ENCODE measurements at places on chromosomes 13 and 19.
A peak's percentile ranks its signal among the peaks of the same experiment; 100 is the strongest.

GRCh38 chr13:23776698-23777574 is 112.3 kb downstream of the MIPEP start:
- DNase-seq = no peak

DNA sequence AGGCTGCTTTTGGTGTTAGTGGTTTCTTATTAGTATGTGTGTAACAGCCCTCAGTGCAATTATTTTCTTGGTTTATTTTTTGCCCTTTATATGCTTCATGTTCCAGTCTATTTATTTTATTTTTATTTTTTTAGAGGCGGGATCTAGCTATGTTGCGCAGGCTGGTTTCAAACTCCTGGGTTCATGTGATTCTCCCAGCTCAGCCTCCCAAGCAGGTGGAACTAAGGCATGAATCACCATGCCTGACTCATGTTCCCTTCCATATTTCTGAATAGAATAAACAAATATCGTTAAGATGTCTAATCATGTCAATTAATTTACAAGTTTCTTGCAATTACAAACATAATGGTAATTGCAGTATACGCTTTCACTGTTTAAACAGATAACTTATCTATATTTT is 11.7 kb downstream of the SKA3 start:
- no peak for DNase-seq

- no peak for DNase-seq
Observed at GRCh38 chr19:1672769-1673644, 20.6 kb upstream of the TCF3 start.

- DNase-seq = no peak
Observed at GRCh38 chr13:27403203-27403678, 21.2 kb upstream of the GTF3A start.

- no peak for DNase-seq
Observed at GRCh38 chr13:41900918-41901317, 60.0 kb downstream of the VWA8 start.

DNA sequence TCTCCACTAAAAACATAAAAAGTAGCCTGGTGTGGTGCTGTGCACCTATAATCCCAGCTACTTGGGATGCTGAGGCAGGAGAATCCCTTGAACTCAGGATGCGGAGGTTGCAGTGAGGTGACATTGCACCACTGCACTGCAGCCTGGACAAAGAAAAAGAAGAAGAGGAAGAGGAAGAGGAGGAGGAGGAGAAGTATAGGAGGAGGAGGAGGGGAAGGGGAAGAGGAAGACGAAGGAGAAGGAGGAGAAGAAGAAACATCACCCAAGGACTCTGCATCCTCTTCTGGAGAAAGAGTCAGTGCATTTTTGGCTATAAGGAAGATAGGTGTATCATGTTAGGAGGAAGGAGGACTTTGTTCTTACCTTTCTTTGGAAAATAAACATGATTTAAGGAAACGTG is 13.0 kb upstream of the FPR3 start:
- no peak for DNase-seq

GRCh38 chr19:55691561-55692481 is 16.8 kb downstream of the EPN1 start:
- no peak for DNase-seq

- DNase-seq = no peak
Observed at GRCh38 chr19:44987148-44987675, 14.1 kb upstream of the RELB start.

DNA sequence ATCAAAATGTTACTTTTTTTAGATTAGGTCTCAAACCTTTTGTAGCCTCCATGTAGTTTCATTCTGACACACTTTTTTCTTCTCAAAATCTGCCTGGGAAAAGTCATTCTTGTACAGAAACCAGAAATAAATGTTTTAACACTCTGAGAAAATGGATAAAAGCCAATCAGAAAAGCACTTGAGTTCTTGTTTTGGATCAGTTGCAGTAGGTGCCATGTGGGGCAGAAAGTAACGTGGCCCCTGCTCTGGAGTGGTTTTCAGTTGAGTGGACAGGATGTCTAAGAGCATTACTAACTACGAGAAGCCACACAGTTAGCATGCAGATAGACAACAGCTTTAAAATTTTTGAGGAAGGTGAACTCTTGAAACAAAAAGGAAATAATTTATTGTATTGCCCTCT is 19.1 kb downstream of the GPR183 start:
- DNase-seq = no peak

DNA sequence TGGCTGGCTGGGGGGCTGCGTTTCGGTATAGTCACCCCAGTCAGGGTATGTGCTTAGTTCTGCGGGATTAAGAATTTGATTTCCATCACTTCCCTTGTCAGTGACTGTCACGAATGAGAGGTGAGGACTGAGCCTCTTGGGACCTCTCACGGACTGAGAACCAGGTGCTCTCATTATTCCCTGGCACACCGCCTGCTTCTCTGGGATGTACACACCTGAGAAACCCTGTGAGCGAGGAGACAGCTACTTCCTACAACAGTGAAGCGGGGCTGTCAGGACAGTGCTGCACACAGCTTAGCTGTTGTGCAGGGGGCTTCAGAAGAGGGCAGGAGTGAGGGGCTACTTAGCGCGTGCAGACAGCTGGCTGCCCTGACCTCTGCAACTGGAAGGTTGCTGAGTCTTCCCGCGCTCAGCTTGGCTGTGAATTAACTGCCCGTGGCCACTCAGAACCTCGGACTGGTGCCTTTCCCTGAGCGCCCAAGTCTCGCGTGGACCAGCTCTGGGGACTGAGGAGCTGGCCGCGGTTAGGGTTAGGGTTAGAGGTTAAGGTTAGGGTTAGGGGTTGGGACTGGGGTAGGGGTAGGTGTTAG is 65.3 kb upstream of the MCF2L start:
- no peak for DNase-seq

GRCh38 chr19:5561559-5561958 is 6.2 kb downstream of the TINCR start:
- no peak for DNase-seq

GRCh38 chr19:9709305-9709704 is 34.4 kb upstream of the ZNF562 start:
- DNase-seq = no peak

- DNase-seq = no peak
Observed at GRCh38 chr19:17999684-18000479, 8.1 kb upstream of the ARRDC2 start.

GRCh38 chr13:100178309-100178708 is 89.4 kb downstream of the PCCA start:
- DNase-seq = no peak

DNA sequence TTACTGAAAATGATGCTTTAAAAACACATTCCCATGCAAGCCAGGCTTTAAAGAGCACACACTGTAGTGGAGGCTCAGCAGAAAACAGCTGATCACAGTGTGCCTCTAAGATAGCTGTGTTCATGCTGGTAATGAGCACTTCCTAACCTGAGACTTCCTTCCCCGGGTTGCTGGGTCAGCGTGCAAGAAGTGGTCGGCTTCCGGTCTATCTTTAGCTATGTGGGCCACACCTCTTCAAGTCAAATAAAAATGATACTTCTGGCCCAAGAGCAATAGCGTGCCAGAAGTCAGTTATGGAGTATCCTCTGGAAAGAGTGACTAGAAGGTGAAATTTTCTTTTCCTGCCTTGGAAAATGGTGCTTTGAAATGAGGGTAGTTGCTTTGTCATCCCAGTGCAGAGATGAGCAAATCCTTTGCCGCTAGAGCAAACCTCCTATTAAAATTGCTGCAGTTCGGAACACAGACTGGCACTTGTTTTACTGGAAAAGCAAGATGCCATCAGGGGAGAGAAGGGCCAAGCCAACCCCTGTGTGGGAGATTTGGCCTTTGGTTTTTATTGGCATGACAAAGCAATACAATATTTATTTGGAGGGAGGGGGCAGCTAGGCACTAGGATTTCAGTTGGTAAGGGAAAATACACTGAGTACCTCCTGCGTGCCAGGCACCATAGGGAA is 64.2 kb downstream of the ARHGAP35 start:
- DNase-seq = no peak

DNA sequence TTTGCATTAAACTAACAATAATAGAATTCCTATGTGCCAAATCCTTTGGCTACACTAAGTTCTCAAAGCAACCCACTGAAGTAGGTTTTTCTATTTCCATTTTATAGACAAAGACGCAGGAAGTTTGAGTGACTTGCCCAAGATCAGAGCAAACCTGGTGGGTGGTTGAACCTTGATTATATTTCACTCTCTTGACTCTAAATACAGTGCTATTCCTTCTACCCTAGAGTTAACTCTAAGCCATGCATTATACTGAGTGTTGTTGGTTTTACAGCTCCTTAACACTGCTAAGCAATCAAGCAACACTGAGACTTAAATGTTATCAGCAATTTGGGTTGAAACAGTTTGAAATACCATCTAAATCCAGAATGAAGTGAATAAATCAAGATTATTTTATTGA is 813.6 kb upstream of the GPC6 start:
- DNase-seq = no peak

DNA sequence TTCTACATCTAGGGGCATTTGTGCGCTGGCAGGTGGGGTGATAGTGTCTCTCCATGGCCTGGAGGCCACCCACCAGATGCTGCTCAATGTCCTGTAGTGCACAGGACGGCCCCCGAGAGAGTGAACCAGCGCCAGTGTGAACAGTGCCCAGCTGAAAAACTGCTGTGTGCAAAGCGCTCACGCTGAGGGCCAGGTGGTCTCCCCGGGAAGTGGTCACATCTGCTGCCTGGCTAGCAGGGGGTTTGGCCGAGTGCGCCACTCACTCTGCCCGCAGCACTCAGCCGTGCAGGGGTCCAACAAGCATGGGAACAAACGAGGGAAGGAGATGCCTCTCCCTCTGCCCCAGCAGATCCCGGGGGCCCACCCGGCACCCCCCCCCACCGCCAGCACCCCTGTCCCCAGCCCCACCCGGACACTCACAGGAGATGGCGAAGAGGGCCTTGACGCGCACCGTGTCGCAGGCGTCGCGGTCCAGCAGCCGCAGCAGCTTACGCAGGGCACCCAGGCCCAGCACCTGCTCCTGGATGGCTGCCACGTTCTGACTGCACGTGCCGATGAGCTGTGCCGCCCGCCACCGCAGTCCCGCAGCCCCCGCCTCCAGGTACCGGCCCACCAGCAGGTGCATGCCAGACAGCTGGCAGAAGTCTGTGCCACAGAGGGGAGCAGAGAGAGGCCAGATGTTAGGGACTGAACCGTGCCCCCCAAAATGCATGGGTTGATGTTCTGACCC is 5.8 kb downstream of the HSPBP1 start:
- DNase-seq = no peak

DNA sequence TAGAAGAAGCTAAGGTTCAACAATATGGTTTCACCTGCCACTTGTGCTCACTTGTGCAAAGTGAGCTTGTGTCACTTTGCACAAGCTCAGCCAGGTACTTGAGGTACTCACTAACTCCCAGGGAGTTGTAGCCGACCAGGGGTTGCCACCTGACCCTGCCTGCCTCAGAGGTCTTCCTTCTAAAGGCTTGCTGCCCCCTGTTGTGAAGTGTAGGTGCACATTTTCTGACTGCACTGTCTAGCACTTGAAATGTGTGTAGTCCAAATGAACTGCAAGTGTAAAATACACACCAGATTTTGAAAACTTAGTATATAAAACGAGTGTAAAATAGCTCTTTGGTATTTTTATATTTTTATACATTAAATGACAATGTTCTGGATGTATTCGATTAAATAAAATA is 230.8 kb downstream of the DLEU7 start:
- DNase-seq = no peak

DNA sequence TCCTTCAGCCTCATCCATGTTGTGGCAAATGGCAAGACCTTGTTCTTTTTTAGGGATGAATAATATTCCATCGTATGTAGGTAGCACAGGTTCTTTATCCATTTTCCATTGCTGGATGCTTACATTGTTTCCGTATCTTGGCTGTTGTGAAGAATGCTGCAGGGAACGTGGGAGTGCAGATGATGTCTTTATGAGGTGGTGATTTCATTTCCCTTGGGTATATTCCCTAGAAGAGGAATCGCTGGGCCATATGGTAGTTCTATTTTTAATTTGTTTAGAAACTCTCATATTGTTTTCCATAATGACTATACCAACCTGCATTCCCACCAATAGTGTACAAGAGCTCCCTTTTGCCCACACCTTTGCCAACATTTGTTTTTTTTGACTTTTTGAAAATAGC is 186.3 kb upstream of the TMTC4 start:
- DNase-seq = no peak

- DNase-seq = peak; percentile 87
Observed at GRCh38 chr19:12676384-12676792, 5.3 kb downstream of the DHPS start.

DNA sequence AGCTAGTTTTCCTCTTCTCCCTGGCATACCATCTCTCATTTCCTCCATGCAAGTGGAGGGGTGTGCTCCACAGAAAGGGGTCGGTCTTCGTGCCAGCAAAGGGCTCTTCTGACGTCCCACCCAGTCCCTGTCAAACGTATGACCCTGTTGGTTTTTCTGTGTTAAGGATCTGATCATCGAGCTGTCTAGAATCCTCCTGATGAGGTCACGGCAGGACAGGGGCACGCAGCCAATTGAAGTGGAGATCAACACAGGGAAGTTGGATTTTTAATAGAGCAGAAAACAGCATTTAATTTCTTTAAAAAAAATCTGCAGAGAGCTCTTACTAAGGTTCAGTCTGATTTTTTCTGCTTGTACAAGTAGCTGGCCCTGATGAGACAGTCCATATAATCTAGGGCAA is 339.4 kb downstream of the TEX29 start:
- no peak for DNase-seq

- DNase-seq = no peak
Observed at GRCh38 chr13:112881656-112882554, 87.1 kb upstream of the MCF2L start.

- no peak for DNase-seq
Observed at GRCh38 chr13:42549552-42549936, 24.4 kb upstream of the TNFSF11 start.

GRCh38 chr13:113109151-113110047 is 3.8 kb downstream of the F7 start:
- no peak for DNase-seq

GRCh38 chr13:65724226-65724625 is 1505.9 kb downstream of the PCDH9 start:
- DNase-seq = no peak

GRCh38 chr13:77846173-77846572 is 72.5 kb downstream of the EDNRB start:
- no peak for DNase-seq

- no peak for DNase-seq
Observed at GRCh38 chr13:97483465-97483864, 49.5 kb downstream of the RAP2A start.

GRCh38 chr13:54445453-54445852 is 1416.8 kb downstream of the OLFM4 start:
- DNase-seq = no peak

DNA sequence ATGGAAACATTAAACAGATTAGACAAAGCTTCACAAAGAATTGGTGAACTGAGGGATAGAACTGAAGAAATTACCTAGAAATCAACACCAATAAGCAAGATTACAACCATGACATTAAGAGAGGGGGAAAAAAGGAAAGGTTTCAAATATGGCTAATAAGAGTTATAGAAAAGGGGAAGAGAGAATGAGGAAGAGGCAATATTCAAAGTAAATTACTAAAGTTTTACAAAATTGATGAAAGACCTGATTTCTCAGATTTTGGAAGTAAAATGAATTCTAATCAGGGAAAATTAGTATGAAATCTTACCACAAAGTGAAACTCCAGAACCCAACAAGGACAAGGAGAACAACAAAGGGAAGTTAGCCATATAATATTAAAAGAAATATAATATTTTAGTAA is 187.4 kb downstream of the NBEA start:
- no peak for DNase-seq
